ENCODE measurements at places on chromosomes 3 and 15. TPM values are rescaled to one million over a fixed set of nuclear protein-coding genes. Genes with fewer than 3 reads are reported as not detected.

DNA sequence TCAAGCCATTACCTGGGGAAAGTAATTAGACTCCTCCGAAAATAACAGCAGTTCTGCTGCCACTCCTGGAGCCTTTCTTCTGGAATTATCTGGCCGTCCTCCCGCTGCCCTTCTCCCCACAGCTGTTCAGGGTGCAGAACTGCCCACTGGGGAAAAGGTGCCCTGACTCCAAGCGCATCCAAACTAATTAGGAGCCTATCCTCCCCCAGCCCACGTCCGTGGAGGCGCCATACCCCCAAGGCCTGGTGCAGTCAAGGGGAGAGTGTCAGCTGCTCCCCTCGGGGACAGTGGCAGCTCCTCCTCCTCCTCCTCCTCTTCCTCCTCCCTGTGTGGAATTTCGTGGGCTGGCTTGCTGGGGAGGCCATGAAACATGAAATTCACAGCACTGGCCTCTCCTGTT lies 177.2 kb downstream of the XXYLT1 start:
- no peak overlapping the region for H3K4me3 ChIP-seq
- no peak for DNase-seq

GRCh38 chr15:42279234-42279723 lies 6.0 kb upstream of the TMEM87A start:
- H3K4me3 ChIP-seq: no peak overlapping the region
- DNase-seq: no peak
- peaks cover 24% of the 10 kb centered on the region for H3K4me1 ChIP-seq
- H3K36me3 ChIP-seq: peaks cover 4% of the 10 kb centered on the region

DNA sequence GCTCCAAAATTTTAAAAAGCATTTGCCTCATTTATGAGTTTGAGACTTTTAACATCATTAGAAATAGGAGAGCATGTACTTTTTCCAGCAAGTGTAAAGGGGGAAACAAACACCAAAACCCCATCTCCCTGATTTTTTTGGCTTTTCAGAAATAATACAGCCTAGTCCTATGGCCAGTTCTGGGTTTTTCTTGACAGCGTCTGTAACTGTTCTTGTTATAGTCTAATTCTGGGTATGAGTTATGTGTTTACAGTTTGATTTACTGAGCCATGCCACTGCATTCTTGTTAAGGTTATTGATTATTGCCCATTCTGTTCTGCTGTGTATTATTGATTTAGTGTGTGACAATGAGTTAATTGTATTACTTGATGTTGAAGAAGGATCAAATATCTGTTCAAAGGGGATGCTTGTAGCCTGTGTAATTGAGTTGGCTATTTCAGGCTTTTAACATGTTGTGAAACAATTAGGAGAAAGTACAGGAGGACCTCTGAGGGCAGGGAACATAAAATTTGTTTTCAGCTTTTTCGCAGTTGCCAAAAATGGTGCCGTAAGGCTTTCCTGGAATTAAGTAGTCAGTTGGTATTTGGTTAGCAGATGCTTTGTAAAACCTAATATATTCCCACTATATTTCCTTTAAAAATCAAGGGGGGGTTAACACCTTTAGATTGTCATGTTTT lies 46.1 kb downstream of the MBNL1 start:
- DNase-seq: no peak
- H3K27me3 ChIP-seq: no peaks in the 10 kb centered on the region
- peak overlapping the region; percentile 30 for H3K27ac ChIP-seq
- peaks cover 8% of the 10 kb centered on the region for H3K36me3 ChIP-seq
- peak overlapping the region; percentile 57 for H3K4me3 ChIP-seq

DNAJC17 gene
- total RNA-seq: 37.3 TPM

DNA sequence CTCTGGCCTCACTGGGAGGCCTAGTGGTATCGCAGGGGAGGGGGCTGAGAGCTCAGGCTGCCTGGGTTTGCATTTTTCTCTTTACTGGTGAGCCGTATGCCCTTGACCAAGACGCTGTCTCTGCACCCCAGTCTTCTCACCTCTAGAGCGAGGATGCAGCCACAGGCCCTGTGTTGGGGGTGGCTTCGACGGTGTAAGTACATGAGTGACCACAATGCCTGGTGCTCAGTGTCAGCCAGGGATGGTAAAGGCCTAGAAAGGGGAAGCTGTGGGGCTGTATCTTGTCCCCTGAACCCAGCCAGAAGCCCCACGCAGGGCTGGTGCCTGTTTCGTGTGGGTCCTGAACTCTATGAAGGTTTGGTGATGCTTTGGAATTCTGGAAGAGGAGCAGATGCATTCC lies 19.8 kb downstream of the SYNM start:
- H3K27me3 ChIP-seq: no peaks in the 10 kb centered on the region
- H3K4me3 ChIP-seq: no peak overlapping the region
- DNase-seq: no peak
- H3K4me1 ChIP-seq: no peaks in the 10 kb centered on the region
- no peaks in the 10 kb centered on the region for H3K36me3 ChIP-seq
- H3K27ac ChIP-seq: no peak overlapping the region

- peaks cover 21% of the 10 kb centered on the region for H3K4me1 ChIP-seq
- H3K36me3 ChIP-seq: no peaks in the 10 kb centered on the region
- H3K4me3 ChIP-seq: peak overlapping the region; percentile 92
- H3K27ac ChIP-seq: no peak overlapping the region
- H3K27me3 ChIP-seq: peaks cover 25% of the 10 kb centered on the region
Observed at GRCh38 chr15:82045179-82045891, 483 bp downstream of the MEX3B start.

DIPK2A gene
- 9.4 TPM for total RNA-seq

PLS1 gene
- 3.2 TPM for total RNA-seq

PAQR9 gene
- not detected for total RNA-seq

DNA sequence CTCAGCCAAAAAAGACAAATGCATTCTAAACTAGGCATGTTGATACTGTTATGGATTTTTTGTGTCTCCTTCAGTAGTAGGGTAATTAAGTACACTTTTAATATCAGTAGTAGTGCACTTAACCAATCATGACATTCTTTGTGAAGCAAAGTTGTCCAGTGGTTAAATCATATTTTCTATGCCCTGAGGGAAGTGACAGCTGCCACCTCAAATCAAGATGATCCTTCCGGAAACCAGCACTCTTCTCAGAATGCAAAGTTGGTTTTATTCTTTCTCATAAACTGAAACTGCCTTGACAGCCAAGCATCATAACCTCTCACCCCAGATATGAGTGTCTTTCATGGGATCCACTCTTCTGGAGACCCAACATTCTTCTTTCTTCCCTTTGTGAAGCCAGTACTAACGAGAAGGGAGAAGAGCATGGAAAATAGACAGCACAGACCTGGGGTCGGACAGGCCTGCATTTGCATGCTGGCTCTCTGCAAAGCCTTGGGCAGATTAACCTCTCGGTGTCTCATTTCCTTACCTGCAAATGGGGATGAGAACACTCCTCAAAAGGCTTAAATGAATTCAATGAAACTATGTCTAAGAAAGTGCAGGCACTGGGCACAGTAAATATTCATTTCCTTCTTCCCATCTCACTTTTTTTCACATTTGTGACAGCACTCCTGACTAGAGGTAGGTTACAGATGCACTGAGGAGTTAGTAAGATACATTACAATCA lies 13.2 kb downstream of the AAGAB start:
- DNase-seq: peak; percentile 62
- H3K27me3 ChIP-seq: no peaks in the 10 kb centered on the region
- peaks cover 41% of the 10 kb centered on the region for H3K4me1 ChIP-seq
- peak overlapping the region; percentile 82 for H3K4me3 ChIP-seq
- H3K36me3 ChIP-seq: peaks cover 16% of the 10 kb centered on the region
- H3K27ac ChIP-seq: peak overlapping the region; percentile 93

DNA sequence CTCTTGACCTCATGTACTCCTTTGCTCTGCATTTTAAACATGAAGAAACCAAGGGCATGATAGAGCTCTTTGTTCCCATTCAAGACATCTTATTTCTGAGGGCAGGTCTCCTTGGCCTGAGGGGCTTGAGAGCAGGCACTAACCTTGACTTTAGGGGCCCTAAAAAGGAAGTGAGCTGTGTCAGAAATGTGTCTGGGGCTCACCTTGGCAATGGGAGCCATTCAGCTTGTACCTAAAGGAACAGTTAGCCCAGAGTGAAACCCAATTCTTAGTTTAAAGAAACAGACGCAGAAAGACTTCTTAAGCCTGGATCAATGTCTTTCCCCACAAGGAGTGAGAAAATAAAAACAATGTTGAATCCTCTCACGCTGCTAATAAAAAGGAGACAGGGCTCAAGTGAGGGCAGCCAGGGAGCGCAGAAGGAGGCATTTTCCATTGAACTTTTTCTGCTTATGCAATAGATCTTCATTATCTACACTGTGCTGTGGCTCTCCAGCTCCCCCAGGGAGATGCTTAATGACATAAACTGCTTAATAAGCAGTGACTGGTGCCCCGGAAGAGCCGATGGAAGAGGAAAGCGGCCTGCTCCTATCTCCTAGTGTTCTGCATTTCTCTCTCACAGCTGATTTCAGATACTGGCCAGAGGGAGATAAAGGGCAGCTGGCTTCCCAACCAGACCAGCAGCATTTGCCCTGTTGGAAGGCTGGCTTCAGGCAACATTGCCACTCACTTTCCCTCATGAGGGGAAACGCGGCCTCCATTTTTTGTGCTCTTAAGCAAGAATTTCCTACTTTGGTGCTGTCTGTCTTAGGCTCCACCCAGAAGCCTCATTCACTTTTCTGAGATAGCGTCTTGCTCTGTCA lies 152.0 kb downstream of the OPA1 start:
- no peaks in the 10 kb centered on the region for H3K36me3 ChIP-seq
- H3K27me3 ChIP-seq: peaks cover 6% of the 10 kb centered on the region
- H3K4me1 ChIP-seq: peaks cover 6% of the 10 kb centered on the region
- no peak for DNase-seq
- H3K4me3 ChIP-seq: no peak overlapping the region
- no peak overlapping the region for H3K27ac ChIP-seq

GRCh38 chr3:100093831-100094230 lies 20.5 kb downstream of the FILIP1L start:
- H3K4me3 ChIP-seq: no peak overlapping the region
- no peaks in the 10 kb centered on the region for H3K36me3 ChIP-seq
- no peak for DNase-seq
- H3K27ac ChIP-seq: no peak overlapping the region
- H3K4me1 ChIP-seq: peaks cover 19% of the 10 kb centered on the region

CAMK1 gene
- 47.4 TPM for total RNA-seq

HHLA2 gene
- 1.9 TPM for total RNA-seq

GRCh38 chr15:97652700-97653167 lies 307.8 kb upstream of the ARRDC4 start:
- no peak overlapping the region for H3K4me3 ChIP-seq
- DNase-seq: no peak
- H3K27me3 ChIP-seq: peaks cover 30% of the 10 kb centered on the region
- no peaks in the 10 kb centered on the region for H3K4me1 ChIP-seq
- H3K27ac ChIP-seq: no peak overlapping the region

DNA sequence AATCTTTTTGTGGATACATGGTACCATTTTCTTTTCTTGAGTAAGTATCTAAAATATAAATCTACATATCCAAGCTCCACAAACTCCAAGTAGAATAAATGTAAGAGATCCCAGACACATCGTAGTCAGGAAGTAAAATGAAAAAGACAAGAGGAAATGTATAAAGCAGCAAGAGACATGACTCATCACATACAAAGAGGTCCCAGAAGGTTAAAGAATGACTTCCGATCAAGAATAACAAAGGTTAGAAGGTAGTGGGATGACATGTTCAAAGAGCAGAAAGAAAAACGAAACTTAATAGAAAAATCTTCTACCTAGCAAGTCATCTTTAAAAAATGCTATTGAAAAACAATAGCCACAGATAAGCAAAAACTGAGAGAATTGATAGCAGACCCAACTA lies 705.8 kb downstream of the NR2F2 start:
- H3K4me3 ChIP-seq: no peak overlapping the region
- H3K27ac ChIP-seq: no peak overlapping the region
- H3K4me1 ChIP-seq: no peaks in the 10 kb centered on the region
- H3K36me3 ChIP-seq: no peaks in the 10 kb centered on the region
- no peaks in the 10 kb centered on the region for H3K27me3 ChIP-seq

NUP210 gene
- 144 TPM for total RNA-seq

DNA sequence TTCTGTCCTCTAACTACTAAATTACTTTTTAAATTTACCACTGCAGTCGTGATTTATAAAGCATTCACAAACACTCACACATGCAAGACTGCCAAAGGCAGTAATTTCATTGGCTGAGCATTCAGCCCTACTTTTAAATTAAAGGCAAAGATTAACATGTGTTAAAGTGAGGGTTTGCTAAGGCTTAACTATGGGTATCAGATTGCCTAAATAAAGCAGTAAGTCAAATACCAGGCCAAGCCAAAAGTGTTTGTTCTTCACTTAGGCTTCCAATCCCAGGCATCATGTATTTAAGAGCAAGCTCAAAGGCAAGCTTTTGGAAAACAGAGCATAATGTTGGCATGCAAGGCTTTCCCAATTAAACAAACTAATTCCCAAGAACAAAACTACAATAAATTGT lies 187.3 kb downstream of the SUCNR1 start:
- no peak overlapping the region for H3K27ac ChIP-seq
- H3K4me3 ChIP-seq: no peak overlapping the region
- H3K36me3 ChIP-seq: no peaks in the 10 kb centered on the region
- H3K27me3 ChIP-seq: no peaks in the 10 kb centered on the region

MAP6D1 gene
- total RNA-seq: 1.4 TPM

GRCh38 chr3:195405651-195406050 lies 37.2 kb downstream of the ACAP2 start:
- H3K4me3 ChIP-seq: no peak overlapping the region
- DNase-seq: no peak
- H3K36me3 ChIP-seq: peaks cover 2% of the 10 kb centered on the region
- H3K4me1 ChIP-seq: peaks cover 58% of the 10 kb centered on the region
- H3K27ac ChIP-seq: no peak overlapping the region

DNA sequence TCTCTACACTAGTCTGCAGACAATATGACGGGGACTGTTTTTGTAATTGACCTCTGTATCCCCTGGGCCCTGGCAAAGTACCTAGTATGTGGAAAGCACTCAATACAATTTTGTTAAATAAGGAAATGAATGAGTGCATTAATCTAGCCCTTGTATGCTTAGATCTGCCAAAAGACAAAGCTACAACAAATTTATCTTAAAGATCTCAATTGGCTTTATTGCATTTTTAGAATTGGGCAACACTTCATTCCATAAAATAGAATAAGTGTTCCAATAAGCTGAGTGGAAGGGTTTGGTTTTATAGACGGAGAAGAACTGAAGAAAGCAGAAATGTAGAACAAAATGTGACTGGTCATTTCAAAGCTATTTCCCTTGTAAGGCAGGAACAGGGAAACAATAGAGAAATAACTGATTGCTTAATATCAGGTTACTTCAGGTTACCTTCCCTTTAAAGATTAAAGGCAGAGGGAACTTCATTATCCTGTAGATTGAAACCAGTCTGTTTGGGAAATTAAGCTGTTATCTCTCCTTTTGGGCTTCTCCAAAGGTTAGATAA lies 108.3 kb upstream of the MME start:
- no peak for DNase-seq
- H3K27me3 ChIP-seq: no peaks in the 10 kb centered on the region
- no peaks in the 10 kb centered on the region for H3K4me1 ChIP-seq
- no peak overlapping the region for H3K4me3 ChIP-seq

GRCh38 chr15:92429378-92430068 lies 35.8 kb downstream of the ST8SIA2 start:
- H3K27ac ChIP-seq: no peak overlapping the region
- H3K4me1 ChIP-seq: no peaks in the 10 kb centered on the region
- H3K36me3 ChIP-seq: no peaks in the 10 kb centered on the region
- no peak for DNase-seq

TCTA gene
- total RNA-seq: 22.0 TPM

All from activated T-cell treated with anti-CD3 and anti-CD28 coated beads, Interleukin-2, amount 50 U/mL, for 72 hours (primary cell).